ENCODE measurements at places on chromosomes 5 and 9.

DNA sequence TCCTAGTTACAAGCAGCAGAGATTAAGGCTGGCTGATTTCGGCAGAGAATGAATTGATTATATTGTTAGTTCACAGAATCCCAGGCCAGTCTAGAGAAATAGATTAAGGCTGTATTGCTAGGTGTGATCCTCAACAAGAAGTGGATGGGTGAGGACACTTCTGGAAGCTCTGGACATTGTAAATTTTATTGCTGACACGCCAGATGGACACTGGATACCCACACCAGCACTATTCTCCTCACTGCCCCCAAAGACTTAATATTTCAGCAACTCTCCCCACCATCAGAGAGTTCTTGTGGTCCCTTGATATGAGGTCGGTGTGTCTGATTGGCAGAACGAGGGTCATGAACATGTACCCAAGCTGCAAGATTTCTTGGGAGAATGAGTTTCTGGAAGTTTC, 171.6 kb upstream of the EGFLAM start:
- no peak for DNase-seq

- DNase-seq: no peak
Observed at GRCh38 chr5:140926443-140927227, 536 bp downstream of the PCDHAC1 start.

DNA sequence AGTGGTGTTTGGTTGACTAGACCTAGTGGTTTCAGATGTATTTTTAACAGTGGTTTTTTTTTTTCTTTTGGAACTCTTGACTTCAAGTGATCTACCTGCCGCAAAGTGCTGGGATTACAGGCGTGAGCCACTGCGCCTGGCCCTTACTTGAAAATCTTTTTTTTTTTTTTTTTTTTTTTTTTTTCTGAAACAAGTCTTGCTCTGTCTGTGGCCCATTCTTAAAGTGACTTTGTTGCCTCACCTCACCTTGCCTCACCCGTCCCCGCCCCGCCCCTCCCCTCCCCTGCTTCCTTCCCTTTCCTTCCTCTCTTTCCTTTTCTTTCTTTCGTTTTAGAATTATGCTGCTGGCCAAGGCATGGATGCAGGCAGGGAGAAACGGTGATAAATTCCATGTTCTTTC, 26.0 kb downstream of the GPBP1 start:
- peak; percentile 44 for DNase-seq

DNA sequence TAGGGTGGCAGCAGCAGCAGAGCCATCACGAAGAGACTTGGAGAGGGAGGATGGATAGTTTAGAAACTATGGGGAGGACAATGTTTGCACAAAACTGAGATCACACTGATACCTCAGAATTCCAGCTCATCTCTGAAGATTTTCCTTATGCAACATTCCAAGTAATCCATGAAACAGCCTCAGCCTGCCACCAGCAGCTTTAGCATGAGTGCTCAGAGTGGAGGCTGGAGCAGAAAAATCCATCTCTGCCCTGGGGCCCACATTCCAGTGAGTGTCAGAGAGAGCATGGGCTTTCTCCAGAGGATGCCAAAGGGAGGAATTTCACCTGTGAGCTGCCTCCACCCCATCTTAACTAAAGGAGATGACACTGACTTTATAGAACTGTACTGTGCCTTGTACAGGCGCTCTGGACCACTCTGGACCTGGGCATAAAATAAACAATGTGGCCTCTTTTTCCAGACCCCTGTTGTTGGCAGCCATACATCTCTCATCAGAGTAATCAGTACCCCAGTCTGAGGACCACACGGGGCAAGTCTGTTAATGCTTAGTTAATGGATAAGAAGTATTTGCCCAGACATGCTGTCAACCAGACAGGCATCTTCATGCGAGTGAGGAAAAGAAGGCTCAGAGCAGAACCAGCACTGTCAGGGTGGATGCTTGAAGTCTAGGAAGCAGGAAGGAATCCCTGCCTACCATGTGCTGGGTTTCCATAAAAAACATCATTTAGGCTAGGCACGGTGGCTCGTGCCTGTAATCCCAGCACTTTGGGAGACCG, 440.9 kb downstream of the ENC1 start:
- no peak for DNase-seq

GRCh38 chr5:78699552-78700153, 51.1 kb upstream of the LHFPL2 start:
- peak; percentile 11 for DNase-seq

DNA sequence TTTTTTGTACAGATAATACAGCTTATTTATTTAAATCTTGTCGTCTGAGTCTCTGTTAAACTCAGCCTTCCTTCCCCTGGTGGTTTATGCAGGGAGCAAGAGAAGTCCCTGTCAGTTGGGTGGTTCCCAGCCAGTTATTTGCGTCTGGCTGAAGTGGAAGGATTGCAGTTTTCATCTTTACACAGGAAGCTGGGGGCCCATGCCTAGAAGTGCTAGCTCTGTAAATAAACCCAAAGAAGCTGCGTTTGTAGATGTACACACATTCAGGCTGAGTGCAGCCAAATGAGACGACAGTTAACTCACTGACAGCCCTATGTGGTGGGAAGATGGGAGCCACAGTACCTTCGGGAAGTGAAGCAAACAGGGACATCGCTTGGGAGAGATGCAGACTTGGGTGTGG, 122.1 kb downstream of the SAXO1 start:
- no peak for DNase-seq

GRCh38 chr5:77239126-77239741, 28.8 kb downstream of the PDE8B start:
- DNase-seq: peak; percentile 2

Measured in HL-60 (cell line).